ENCODE measurements at places on chromosomes 7 and 10. TPM values are rescaled to one million over a fixed set of nuclear protein-coding genes. Genes with fewer than 3 reads are reported as not detected.

Gene JCAD
- total RNA-seq: 0.05 TPM

- DNase-seq: no peak
Measured at GRCh38 chr10:121592155-121592890, 5.9 kb downstream of the FGFR2 start.

GRCh38 chr7:77995717-77996116 lies 197.1 kb downstream of the PHTF2 start:
- peak; percentile 13 for DNase-seq

- no peak for DNase-seq
Measured at GRCh38 chr10:17836942-17837341, 27.8 kb downstream of the MRC1 start.

Gene PDIA4
- total RNA-seq: 108 TPM

DNA sequence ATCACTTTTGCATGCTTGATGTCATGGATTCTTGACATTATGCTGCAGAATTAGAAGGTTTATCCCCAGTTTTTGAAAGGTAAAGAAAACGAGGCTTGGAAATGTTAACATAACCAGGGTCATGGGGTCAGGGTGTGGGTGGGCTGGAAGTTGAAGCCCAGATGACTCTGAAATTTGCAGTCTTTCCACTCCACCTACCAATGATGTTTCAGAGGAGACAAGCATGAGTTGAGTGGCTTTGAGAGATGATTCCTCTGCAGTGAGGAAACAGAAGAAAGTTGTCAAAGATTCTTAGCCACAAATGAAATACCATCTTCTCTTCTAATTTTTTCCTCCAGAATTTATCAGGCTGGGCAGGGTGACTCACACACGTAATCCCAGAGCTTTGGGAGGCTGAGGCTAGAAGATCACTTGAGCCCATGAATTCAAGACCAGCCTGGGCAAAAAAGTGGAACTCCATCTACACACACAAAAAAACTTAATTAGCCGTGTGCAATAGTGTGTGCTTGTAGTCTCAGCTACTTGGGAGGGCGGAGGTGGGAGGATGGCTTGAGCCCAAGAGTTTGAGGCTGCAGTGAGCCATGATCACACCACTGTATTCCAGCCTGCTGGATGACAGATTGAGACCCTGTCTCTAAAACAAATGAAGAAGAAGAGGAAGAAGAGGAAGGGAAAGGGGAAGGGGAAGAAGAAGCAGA lies 239.1 kb upstream of the AUTS2 start:
- no peak for DNase-seq

Gene GAD2
- total RNA-seq: not detected

Gene EVX1
- not detected for total RNA-seq

- DNase-seq: no peak
Measured at GRCh38 chr7:156194813-156195212, 382.6 kb upstream of the SHH start.

Measured in activated CD4-positive, alpha-beta memory T cell treated with anti-CD3 and anti-CD28 coated beads for 36 hours (primary cell).